Renal cortex interstitium (tissue), 15 donors: ENCODE measurements at places on chromosomes 11 and 22. TPM values are rescaled to one million over a fixed set of nuclear protein-coding genes. Genes with fewer than 3 reads are reported as not detected.

Gene MAJIN
- polyA plus RNA-seq = 0.76 TPM

Gene SYT7
- 10.3 TPM for polyA plus RNA-seq

Gene SVIP
- polyA plus RNA-seq = 43.7 TPM

Gene C11orf87
- polyA plus RNA-seq = 0.17 TPM

Gene MPZL2
- 16.4 TPM for polyA plus RNA-seq

Gene SYCE3
- 0.23 TPM for polyA plus RNA-seq

Gene ALDH3B2
- polyA plus RNA-seq = 2.1 TPM

Gene CARD18
- polyA plus RNA-seq = not detected

Gene FOXRED2
- polyA plus RNA-seq = 26.2 TPM

Gene TTLL1
- polyA plus RNA-seq = 20.6 TPM

Gene MS4A6E
- not detected for polyA plus RNA-seq

Gene SEPTIN3
- 9.2 TPM for polyA plus RNA-seq

Gene MRPL11
- polyA plus RNA-seq = 82.4 TPM

Gene GAB4
- 0.06 TPM for polyA plus RNA-seq

Gene KCNE3
- 26.7 TPM for polyA plus RNA-seq

Gene MS4A14
- 0.32 TPM for polyA plus RNA-seq

Gene DEUP1
- 0.86 TPM for polyA plus RNA-seq

Gene FOLR3
- polyA plus RNA-seq = 2.7 TPM

Gene DMC1
- 5.7 TPM for polyA plus RNA-seq

Gene PHLDA2
- polyA plus RNA-seq = 0.42 TPM

Gene EMID1
- 59.9 TPM for polyA plus RNA-seq

Gene YPEL4
- polyA plus RNA-seq = 2.6 TPM

Gene LINC01488
- polyA plus RNA-seq = 0.08 TPM

Gene RIMBP3B
- not detected for polyA plus RNA-seq

Gene BDNF
- polyA plus RNA-seq = 1.4 TPM

Gene LGALS12
- polyA plus RNA-seq = 0.17 TPM

Gene OR51Q1
- not detected for polyA plus RNA-seq

Gene CASP5
- polyA plus RNA-seq = not detected

Gene DDX25
- polyA plus RNA-seq = 4.3 TPM

Gene APOL1
- polyA plus RNA-seq = 13.9 TPM

Gene ACAT1
- 94.6 TPM for polyA plus RNA-seq

Gene TRIM48
- polyA plus RNA-seq = not detected

Gene OR6A2
- 0.03 TPM for polyA plus RNA-seq

Gene RBFOX2
- 137 TPM for polyA plus RNA-seq

Gene INSC
- 0.33 TPM for polyA plus RNA-seq

Gene PRR33
- polyA plus RNA-seq = 0.32 TPM

Gene RPS19BP1
- polyA plus RNA-seq = 58.4 TPM

Gene SCARF2
- 12.3 TPM for polyA plus RNA-seq

Gene OVOL1
- 15.0 TPM for polyA plus RNA-seq

Gene BCR
- polyA plus RNA-seq = 57.5 TPM

Gene DLG2
- 11.8 TPM for polyA plus RNA-seq

Gene PKDREJ
- polyA plus RNA-seq = 0.53 TPM

Gene FAM181B
- 3.3 TPM for polyA plus RNA-seq

Gene HEPHL1
- 0.20 TPM for polyA plus RNA-seq

Gene MMP3
- polyA plus RNA-seq = 0.13 TPM

Gene OR52E8
- not detected for polyA plus RNA-seq

Gene MYOD1
- not detected for polyA plus RNA-seq

Gene PATE4
- polyA plus RNA-seq = 0.08 TPM

Gene MMP7
- polyA plus RNA-seq = 38.4 TPM

Gene WT1
- polyA plus RNA-seq = 254 TPM

Gene KRTAP5-7
- 0.32 TPM for polyA plus RNA-seq

Gene OR51F2
- polyA plus RNA-seq = not detected
